Brain microvascular endothelial cell (primary cell): ENCODE measurements at places on chromosomes 6 and 20.

DNA sequence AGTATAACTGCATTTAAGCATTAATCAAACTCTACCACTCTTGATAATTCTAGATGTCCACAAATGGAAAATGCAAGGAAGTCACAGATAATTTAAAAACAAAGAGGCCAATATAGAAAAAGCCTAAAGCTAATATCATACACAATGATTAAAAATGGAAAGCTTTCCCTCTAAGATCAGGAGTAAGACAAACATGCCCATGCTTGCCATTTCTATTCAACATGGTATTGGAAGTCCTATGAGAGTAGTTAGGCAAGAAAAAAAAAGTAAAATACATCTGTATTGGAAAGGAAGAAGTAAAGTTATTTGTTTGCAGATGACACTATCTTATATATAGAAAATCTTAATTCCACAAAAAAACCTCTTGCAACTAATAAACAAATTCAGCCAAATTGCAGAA is 164.6 kb upstream of the FERMT1 start:
- no peak for DNase-seq

DNA sequence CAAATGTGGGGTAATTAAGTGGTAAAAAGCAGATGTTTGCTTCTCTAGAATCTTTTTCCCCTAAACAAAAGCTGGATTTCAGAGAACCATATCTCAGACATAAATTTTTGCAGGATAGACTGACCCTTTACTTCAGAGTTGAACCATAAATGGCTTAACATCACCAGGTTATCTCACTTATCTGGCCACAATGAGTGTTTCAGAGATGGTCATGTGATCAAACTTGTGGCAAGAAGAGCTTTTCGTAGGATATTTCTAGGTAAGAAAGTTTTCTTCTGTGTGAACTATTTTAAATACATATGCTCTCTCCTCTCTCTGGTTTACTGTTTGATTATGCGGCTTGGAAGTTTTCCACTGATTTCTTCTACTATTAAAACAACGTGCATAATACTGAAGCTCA is 270.2 kb upstream of the TFAP2D start:
- no peak for DNase-seq

GRCh38 chr6:31573239-31574105 is 1.4 kb downstream of the LTA start:
- DNase-seq: no peak

DNA sequence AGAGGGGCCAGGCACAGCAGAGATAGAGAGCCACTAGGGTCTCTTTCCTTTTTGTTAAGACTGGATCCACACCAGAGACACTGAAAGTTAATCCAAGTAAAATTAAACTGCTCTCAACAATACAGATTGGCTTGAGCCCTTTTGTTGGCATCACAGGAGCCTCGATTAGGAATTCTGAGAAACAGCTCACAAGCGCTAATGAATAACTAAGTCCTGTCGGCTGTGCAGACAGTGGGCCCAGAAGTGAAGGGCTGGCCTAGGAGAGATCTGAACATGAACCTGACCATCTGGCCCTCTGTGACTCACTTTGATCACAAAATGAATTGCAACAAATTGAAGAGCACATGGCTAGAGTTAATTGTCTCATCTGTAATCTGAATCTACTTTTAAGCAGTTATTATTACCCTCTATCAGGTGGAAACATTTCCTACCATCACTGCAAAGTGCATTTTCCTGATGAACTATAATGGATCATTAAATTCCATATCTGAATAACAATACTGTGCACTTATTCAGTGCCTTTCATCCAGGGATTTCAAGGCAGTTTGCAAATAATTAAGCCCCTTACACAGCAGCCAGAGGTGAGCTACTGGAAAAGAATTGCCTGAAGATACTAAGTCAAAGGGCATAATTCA is 3.2 kb downstream of the BACH2 start:
- DNase-seq: no peak

DNA sequence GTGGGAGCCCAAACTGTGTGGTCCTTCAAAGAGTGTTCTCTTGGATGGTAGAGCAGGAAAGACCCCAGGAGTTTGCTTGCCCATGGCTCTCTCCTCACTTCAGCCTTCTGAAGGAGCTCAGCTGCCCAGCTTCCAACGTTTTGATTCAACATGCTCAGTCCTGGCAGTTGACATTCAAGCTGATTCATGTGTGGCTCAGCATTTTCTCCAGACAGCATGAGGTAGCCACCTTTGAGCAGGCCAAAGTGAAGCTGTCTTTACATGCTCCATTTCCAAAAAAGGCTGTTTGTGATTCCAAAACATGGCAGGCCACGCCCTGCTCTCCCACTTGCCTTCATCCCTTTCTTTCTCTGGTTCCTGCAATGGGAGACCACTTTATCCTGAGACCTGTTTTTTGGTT is 280.2 kb downstream of the TBC1D7 start:
- DNase-seq: no peak
